NCI-H2029 (cell line): ENCODE measurements at places on chromosomes 3 and 15.

DNA sequence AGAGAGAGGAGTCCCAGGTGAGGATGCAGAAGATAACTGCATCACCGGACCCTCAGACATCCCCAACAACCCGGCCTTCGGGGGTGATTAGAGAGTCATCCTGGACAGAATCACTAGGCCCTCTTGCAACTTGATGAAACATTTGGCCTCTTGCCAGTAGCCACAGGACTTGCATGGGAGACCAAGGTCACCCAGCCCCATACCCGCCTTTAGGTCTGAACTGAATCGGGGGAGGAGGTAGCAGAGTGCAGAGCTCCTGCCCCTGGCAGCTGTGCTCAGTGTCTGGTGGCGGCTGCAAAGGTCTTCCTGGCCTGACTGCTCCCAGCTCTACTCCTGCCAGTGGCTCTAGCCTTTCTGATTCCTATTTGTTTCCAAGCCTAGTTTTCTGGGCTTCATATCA, 12.4 kb downstream of the PIF1 start:
- DNase-seq = no peak

DNA sequence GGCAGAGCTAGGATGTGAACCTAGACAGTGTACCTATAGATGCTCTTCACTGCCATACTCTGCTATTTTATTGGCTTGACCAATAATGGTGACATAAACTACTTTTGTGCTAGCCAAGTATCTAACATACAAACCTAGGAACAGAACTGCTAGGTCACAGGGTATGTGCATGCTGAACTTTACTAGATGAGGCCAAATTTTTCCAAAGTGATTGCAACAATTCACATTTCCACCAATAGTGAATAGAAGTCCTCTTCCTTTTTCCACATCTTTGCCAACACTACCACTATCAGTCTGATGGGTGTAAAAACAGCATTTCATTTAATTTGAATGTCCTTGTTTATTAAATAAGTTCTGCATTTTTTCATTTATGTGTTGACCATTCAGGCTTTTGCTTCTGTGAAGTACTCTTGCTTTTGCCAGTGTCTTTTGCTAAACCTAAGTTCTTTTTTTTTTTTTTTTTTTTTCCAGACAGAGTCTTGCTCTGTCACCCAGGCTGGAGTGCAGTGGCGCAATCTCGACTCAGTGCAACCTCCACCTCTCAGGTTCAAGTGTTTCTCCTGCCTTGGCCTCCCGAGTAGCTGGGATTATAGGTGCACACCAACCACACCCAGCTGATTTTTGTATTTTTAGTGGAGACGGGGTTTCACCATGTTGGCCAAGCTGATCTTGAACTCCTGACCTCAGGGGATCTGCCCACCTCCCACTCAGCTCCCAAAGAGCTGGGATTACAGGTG, 54.1 kb downstream of the DCAF1 start:
- DNase-seq = no peak

- DNase-seq = no peak
Observed at GRCh38 chr15:51579012-51579411, 43.6 kb downstream of the DMXL2 start.

- DNase-seq = no peak
Observed at GRCh38 chr3:26193558-26193957, 403.7 kb downstream of the OXSM start.

- no peak for DNase-seq
Observed at GRCh38 chr3:66053550-66054094, 14.9 kb upstream of the MAGI1 start.

DNA sequence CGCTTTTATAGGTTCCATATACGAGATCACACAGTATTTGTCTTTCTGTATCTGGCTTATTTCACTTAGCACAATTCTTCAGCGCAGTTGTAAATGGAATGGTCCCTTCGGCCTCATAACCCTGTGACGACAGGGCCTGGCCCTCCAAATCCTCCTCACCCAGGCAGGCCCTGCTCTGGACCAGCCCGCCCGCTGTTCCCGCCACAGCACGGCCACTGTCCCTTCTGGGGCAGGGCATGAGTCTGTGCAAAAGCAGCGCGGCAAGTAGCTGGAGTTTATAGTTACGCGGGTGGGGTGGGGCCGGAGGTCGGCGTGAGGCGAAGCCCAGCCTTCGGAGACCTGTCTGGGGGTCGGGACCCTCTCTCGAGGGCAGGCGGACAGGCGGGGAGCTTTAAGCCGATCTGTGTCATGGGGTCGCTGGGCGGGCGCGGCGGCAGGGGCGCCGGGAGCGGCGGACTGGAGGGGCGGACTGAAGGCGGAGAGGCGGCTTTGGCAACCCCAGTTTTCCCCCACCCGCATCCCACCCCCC, 543 bp downstream of the ARPIN start:
- DNase-seq = no peak

- DNase-seq = no peak
Observed at GRCh38 chr3:53740956-53741355, 105.3 kb downstream of the CHDH start.

GRCh38 chr15:63452552-63453136, 51.7 kb upstream of the USP3 start:
- DNase-seq = no peak

GRCh38 chr3:175664911-175665310, 805.8 kb downstream of the NAALADL2 start:
- DNase-seq = no peak

DNA sequence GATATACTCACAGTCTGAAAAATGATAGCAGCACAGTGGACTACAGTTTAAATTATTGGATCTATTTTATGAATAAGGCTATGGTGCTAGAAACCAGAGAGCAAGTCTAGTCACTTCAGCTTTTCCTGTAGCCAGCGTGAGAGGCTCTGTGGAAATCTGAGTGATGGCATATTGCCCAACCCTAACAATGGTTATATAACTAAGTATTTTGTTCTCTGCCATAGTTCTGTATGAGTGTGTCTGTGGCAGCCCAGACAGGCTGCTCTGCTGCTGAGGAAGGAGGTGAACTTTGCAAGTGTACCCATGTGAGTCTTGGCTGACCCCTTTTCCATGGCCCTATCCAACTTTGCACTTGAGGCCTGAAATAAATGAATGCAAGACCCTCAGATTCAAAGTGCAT, 105.7 kb downstream of the LRTM1 start:
- peak; percentile 39 for DNase-seq

DNA sequence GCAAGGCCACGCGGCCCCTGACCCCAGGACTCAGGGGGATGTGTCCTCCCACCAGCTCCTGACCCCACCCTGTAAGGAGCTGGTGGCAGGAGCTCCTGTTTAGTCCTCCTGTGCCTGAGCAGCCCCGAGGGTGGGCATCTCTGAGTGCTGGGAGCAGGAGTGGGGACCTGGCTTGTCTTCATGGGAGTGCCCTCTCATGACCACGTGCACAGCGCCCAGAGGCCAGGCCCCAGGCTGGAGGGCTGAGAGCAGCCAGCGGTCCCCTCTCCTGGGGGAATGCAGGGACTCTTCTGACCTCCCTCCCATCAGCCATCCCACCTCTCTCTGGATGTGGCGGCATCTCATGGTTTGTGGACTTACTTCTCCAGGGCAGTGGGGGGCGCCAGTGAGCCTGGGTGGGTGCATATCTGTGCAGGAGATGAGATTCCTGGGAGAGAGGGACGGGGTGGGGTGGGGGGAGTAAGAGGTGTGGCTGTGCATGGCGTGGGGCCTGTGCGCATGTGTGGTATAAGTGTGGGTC, 205.6 kb downstream of the TBC1D2B start:
- DNase-seq = no peak

GRCh38 chr15:66221126-66221525, 32.4 kb downstream of the MEGF11 start:
- no peak for DNase-seq

GRCh38 chr15:52326756-52327155, 31.2 kb upstream of the MYO5C start:
- DNase-seq = no peak

DNA sequence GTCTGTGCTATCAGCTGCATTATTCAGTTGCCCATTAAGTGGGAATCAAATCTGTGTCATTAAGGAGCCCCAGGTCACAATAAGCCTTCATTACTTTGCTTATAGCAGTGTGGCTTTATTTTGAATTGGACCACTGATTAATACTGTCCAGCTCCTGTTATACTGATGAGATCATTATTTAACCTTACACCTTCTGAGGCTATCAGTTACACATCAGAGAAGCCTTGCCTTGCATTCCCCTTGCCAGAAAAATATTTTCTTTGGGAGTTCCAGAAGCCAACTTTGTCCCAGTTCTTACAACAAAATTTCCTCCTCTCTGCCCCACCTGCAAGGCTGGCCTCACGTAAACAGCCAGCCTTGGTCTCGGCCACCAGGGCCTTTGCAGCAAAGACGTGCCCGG, 29.7 kb upstream of the ARNT2 start:
- DNase-seq = no peak

DNA sequence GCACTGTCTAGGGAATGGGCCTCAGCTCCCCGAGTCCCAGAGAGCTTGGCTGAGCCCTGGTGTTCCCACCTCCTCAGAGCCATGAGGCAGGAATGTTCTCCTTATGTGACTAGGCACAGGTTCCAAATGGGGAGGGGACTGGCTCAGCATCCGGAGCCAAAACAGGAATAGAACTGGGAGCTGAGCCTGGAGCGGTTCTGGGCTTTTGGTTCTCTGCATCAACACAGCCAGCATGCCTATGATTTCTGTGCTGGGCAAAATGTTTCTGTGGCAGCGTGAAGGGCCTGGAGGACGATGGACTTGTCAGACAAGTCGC, at the start of gene FAM131A:
Gene FAM131A (plus strand): TSS at position 202 of the 316 bp plus-strand sequence. CDS start 31 bp downstream, at position 233.
- no peak for DNase-seq

DNA sequence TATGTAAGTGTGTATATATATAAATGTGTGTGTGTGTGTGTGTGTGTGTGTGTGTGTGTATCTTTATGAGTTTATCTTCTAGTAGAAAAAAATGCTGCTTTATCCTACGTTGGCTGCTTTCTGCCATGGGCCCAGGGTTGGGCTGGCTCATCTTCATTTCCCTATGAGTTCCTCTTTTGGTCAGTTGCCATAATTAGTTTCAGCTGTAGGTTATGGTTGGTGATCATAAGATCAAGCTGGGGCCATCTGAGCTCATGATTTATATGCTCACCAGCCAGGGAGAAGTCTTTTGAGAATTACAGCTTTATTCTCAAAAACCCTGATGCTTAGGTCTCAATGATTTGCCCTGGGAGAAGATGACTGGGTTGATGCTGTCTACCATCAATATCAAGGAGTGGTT, 775.8 kb upstream of the ARPP21 start:
- DNase-seq = no peak

DNA sequence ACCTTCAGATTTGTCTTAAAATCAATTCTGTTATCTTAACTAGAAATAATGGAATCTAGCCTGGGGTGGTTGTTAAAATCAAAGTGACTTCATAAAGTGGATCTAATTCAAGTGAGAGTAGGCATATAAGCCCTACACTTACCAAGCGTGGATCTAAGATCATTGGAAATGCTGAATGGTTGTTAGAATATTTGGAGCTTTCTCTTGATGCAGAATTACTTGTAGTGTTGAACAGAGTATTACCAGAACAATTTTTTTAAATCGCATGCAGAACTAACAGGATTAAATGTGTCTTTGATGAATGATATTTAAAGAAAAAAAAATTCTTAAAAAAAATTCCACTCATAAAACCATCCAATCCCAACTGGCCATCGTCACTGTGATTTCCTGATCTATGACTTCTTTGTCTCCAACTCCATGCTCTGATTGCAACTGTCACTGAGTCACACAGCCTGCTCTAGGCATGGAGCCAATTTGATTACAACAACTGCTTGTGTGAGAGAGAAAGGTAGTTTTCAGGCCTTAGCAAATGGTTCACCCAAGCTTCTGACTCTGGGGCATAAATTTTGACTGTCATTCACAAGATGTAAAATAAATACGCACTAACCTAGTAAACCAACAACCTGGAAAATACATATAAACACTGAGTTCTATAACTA, 25.9 kb upstream of the SPRED1 start:
- no peak for DNase-seq

DNA sequence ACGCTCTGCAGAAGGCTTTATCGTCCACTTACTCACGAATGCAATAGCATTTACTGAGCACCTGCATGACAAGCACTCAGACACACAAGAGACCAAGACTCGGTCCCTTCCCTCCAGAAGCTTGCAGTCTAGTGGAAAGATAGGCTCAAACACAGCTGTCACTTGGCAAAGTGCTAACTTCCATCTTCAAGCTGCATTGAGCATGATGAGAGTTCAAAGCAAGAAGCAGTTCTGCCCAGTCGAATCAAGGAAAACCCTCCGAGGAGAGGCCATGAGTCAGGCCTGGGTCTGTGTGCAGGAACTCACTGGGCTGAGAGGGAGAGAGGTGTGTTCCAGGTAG, 51.5 kb downstream of the C3orf20 start:
- no peak for DNase-seq

DNA sequence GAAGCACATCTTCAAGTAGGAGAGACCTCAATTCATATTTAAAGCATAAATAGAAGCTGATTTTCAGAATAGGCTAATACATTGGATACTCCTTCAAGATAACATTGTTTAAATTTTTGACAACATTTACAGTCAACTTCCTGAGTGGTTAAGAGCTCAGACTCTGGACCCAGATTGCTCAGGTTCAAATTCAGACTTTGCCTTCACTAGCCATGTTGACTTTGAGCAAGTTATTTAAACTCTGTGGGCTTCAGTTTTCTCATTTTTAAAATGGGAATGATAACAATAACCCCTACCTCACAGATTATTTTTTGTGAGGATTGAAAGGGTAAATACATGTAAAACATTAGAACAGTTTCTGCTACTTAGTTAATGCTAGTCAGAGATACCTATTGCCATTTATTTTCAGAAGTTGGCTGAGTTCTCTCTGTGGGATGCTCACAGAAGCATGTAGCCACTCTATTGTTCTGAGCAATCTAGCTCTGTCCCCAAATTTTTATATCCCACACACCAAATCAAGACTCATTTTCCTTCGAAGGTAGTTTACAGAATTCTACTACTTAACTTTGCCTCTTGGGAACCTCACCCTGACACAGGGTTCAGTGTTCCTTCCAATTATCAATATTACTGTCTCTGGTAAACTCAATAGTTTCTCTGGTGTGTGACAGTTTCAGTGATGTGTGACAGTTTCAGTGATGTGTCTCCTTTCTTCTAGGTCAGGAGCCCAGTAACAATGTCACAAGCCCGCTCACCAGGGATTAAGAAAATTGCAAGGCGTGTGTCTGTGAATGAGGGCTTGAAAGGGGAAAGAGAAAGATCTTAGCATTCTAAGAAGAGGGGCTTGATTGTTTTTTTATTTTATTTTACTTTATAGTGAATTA, 79.4 kb upstream of the OSTN start:
- DNase-seq = no peak

GRCh38 chr15:69979783-69980182, 117.9 kb downstream of the TLE3 start:
- no peak for DNase-seq

GRCh38 chr3:16494094-16494493, 19.4 kb downstream of the RFTN1 start:
- DNase-seq = no peak
